ENCODE measurements at places on chromosomes 7 and 10. TPM values are rescaled to one million over a fixed set of nuclear protein-coding genes. Genes with fewer than 3 reads are reported as not detected.

Gene ECHDC3
- 4.5 TPM for total RNA-seq

Gene MYO3A
- total RNA-seq = not detected

Gene FAM237B
- total RNA-seq = not detected

Gene KCND2
- 0.90 TPM for total RNA-seq

Measured in smooth muscle cell of the coronary artery (primary cell).